ENCODE measurements at places on chromosomes 3 and 15.

DNA sequence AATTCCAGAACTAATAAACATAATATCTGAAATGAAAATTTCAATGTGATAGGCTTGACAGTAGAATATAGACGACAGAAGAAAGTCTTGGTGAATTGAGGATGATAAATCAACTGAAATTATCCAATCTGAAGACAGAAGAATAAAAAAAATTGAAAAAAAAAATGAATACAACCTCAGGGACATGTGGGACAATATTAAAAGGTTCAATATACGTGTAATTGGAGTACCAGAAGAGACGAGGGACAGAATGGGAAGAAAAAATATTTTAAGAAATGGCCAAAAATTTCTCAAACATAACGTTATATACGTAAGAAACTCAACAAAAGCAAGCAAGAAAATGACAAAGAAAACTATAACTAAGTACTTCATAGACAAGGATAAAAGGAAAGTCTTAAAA lies 43.3 kb upstream of the HCLS1 start:
- DNase-seq = no peak

DNA sequence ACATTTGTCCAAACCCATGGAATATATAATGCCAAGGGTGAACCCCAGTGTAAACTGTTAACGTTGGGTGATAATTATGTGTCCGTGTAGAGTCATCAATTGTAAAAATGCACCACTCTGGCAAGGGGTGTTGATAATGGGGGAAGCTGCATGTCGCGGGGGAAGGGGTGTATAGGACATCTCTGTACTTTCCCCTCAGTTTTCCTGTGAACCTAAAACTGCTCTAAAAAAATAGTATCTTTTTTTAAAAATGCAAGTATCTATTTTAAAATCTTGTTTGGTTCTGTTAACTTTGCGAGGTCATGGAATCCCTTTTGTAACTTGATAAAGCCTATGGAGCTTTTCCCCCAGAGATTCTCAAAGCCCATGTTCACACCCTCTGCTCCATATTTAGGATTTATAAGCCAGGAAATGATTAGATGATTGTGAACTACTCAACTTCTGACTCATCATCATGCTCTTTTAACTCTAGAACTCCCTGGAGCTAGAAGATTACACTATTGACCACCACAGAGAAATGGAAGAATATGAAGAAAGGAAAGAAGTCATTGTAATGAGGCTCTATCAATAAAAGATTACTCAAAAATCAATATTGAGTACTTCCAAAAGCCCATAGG lies 56.1 kb upstream of the C3orf49 start:
- DNase-seq = no peak

GRCh38 chr3:98531622-98532274 lies at the start of gene GPR15:
Gene GPR15 (plus strand): TSS chr3:98531978. CDS start chr3:98532034, 56 bp downstream.
- no peak for DNase-seq

DNA sequence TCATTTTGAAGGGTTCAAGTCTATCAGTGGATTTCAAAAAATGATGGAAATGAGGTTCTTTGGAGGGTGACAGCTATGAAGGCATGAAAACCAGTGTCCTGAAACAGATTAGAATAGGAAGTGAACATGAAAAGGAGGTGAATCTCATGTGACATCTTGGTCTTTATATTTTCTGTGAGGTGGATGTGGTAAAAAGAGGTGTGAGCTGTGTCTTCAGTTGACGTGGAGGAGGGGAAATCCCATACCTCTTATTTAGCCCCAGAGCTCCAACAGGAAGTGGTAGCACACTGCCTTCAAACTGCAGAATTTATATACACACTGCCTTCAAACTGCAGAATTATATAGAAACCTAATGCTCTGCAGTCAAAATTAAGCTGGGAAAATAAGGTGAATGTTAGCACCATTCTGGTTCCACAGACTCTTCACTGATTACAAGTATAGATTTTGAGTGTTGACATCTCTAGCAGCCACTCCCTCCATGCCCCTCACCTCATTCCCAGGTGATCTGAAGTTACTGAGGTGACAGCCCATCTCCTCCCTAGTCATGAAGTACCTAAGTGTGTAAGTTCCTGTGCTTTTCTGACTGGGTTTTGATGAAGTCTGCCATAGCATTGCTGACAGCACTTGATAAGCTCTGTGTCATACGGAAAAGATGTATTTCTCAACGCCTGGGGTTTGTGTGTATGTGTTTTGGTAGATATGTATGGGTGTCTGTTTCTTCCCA lies 2.7 kb downstream of the RAB8B start:
- peak; percentile 88 for DNase-seq

- DNase-seq = peak; percentile 6
These were observed 279.3 kb upstream of the CTNNB1 start for GRCh38 chr3:40920041-40920440.

DNA sequence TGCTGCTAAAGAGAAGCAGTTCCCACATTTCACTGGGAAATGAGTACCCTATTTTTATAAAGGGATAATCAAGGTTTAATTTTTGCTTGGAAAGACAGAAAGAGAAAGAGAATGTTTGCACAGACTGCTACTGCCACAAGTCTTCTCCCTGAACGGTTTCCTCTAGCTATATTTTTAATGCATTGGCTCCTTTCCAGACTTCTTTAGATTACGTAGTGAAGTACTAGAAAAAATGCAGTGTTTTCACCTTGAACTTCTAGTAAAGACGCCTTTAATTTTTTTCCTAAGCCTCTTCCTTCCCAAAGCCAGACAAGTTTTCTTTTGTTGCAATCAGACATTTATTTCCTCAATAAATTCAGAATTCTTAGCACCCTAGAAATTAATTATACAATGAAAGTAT lies 248.3 kb upstream of the CCDC54 start:
- DNase-seq = no peak

GRCh38 chr15:94526071-94526689 lies 294.8 kb downstream of the MCTP2 start:
- no peak for DNase-seq

GRCh38 chr15:70492240-70493177 lies 270.8 kb downstream of the UACA start:
- peak; percentile 94 for DNase-seq

GRCh38 chr3:10432156-10432845 lies 73.1 kb downstream of the ATP2B2 start:
- DNase-seq = no peak

DNA sequence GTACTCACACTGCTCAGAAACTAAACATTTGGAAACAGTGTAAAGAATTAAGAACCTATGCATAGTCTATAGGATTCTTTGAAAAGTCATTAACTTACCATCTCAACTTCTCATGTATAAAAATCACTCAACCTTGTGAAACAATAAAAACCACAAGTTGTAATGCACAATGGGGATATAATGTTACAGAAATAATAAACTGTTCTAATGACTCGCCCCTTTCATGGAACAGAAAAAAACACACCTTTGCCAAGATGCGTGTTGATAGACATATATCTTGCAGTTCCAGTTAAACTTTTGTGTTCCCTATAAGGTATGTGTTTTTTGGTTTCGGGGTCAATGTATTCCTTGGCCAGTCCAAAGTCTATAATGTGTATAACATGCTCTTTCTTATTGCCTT lies 50.8 kb upstream of the PPIB start:
- DNase-seq = no peak

DNA sequence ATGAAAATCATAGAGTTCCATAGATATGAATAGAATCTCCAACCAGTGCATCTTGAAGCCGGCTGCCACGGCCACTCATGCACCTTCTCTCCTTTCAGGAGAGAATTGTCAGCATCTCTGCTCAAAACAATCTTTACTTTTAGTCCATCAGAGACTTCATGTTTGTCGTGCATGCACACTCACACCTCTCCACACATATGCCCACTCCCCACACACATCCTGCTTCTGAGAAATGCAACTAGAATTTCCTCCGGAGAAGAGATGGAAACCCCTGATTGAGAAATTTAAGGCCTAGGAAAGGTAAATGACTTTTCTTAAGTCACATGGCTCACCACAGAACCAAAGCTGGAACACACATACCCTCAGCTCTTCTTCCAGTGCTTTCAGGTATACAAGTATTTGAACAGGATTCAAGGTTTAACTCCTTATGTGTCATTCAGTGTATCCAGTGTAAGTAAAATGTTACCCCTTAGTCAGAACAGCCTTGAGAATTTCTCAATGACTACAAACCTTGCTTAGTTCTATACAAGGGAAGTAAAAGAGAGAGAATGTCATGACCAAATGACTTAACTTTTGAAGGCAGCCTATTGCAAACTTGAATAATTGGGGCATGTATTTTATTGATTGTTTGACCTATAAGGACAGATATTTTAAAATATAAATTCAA lies 69.1 kb upstream of the TSEN2 start:
- DNase-seq = peak; percentile 13

- no peak for DNase-seq
These were observed 66.4 kb upstream of the MYO5C start for GRCh38 chr15:52361975-52362494.

DNA sequence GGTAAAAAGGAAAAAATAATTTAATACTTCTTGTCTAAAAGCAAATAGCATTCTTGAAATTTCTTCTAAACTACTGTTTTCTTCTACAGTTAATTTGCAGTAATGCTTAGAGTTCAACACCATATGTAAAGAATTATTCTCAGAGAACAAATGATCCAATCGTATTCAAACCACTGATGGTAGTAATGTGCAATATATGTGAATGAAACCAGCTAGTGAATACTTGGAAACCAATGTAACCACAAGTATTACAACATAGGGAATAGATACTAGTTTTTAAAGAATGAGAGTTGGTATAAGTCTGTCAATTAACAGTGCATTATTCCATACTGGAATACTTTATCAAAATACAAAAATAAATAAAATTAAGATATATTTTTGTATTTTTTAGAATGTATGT lies 850.0 kb downstream of the DIPK2A start:
- no peak for DNase-seq

- DNase-seq = no peak
These were observed 692.3 kb downstream of the ZPLD1 start for GRCh38 chr3:103127098-103127630.

- no peak for DNase-seq
These were observed 211.9 kb upstream of the IL12A start for GRCh38 chr3:159776779-159777178.

DNA sequence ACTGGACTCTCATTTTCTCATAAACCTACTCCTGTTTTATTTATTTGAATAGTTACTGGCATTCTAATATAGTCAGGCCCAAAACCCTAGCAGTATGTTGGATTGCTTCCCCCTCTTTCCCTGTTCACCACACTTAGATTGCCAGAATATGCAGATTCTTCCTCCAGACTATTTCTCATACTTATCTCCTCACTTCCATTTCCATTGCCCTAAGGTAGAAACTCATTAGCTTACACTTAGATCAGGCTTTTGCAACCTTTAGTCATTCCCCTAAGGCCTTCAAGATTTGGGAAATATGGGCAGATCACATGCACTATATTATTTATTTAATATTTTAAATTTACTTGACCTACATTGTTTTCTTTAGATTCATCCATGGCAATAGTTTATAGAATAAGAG lies 98.9 kb downstream of the MEIS2 start:
- no peak for DNase-seq

DNA sequence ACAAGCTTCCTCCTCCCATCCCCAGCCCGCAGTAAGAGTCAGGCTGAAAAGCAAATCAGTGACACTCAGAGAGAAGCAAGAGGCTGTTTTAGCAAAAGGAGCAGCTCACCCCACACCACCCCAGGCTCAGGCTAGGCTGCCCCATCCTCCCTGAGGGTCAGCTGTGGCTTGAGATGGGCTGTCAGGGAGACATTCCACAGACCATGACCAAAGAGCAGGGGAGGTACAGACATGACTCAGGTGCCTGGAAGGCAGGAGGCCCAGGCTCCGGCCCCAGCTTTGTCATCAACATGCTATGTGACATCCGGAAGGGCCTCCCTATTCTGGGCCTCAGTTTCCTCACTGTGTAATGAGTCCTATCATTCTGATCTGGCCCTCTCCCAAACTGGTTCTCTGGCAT lies 24.7 kb downstream of the HCN4 start:
- DNase-seq = no peak

DNA sequence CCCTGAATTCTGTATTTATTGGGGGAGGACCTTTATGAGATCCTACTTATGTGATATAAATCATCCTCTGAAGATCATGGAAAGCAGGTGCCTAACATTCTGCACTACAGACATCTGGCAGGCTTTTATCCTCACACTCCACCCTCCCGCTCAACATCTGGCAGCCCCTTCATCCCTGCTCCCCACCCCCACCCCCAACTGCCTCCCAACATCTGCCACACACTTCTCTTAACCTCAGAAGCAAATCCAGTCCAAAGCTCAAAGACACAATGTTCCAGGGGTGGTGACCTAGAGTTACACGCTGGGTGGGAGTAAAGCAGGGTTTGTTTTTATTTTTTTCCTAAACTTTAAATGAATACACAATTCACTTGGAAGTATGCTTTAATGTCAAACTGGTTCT lies 184.5 kb upstream of the ATP11B start:
- DNase-seq = no peak

DNA sequence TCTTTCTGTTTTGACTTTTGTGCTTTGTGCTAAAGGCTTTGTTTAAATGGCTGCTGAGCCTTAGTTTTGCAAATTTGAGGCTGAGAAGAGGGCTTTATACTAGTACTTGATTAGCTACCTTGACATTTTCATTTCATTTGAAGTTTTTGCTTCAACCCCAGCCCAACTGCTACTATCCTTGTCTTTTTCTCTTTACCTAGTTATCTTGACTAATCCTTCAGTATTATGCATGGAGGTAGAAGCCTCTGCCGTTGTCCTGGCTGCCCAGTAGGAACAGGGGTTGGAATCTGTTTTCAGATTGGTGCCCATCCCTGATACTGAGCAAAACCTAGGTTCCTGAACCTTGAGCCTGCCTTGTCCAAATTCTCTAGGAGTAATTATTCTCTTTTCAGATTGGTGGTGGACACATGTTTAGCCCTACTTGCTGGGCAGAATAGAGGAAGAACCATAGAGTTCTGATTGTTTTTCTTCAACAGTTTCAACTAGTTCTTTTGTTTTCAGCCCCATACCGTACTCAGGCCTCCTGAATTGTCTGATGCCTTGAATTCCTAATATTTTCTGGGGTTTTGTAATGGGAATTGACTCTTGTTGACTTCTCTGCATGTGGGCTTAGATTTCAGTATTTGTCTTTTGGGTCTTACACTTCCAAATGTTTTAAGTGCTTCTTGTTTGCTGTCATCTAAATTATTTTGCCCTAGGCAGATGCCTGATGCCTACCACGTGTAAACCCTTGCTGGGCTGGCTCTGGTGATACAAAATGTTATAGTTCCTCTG lies 143.2 kb downstream of the DOCK3 start:
- DNase-seq = no peak

- peak; percentile 20 for DNase-seq
These were observed 108.8 kb downstream of the XXYLT1 start for GRCh38 chr3:195162033-195162669.

GRCh38 chr15:51270706-51271105 lies 67.7 kb downstream of the CYP19A1 start:
- no peak for DNase-seq

GRCh38 chr3:58799271-58799670 lies 132.7 kb upstream of the FAM3D start:
- no peak for DNase-seq

GRCh38 chr3:107387555-107387954 lies 10.3 kb downstream of the CCDC54 start:
- DNase-seq = no peak

All from activated CD4-positive, alpha-beta T cell treated with anti-CD3 and anti-CD28 coated beads, Interleukin-2, Interleukin-4, amounts not matched to agents 100 ng/mL and 50 ng/mL, durations not matched to agents 16 hours and 8 hours (primary cell).